CD8-positive, alpha-beta T cell (primary cell): ENCODE measurements at places on chromosomes 7 and 10. TPM values are rescaled to one million over a fixed set of nuclear protein-coding genes. Genes with fewer than 3 reads are reported as not detected.

GRCh38 chr7:4406288-4407058 lies 275.6 kb upstream of the FOXK1 start:
- no peak for DNase-seq

DNA sequence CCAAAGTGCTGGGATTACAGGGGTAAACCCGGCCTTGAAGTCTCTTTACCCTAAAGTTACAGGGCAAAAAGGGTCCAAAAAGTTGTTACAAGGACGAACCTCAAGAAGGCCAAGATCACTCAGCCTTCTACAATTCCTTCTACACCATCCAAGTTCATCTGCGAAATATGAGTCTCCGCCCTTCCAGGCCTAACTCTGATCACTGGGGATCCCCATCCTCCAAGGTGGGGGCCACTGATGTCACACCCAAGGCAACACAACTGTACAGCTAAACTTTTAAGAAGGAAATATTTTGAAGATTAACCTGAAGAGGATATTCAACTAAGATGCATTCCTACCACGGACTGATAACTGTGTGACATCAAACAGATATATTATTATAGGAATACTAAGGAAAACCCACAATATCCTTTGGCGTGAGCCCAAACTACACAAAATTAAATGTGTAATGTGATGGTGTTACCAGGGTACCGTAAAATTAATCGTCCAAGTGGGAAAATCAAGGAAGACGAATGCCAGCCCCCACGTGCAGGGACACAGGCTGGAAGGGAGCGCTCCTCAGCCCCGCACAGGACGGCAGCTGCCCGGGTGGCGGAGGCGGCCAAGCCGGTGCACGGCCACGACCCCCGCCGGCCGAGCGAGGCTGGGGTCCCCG lies 1.0 kb downstream of the PAXIP1 start:
- peak; percentile 42 for DNase-seq

GRCh38 chr7:30464231-30464671 lies 14.3 kb downstream of the NOD1 start:
- no peak for DNase-seq

GRCh38 chr10:992467-992866 lies 4.2 kb downstream of the GTPBP4 start:
- DNase-seq: no peak

GRCh38 chr10:26475386-26475785 lies 37.2 kb downstream of the APBB1IP start:
- DNase-seq: peak; percentile 37

- DNase-seq: no peak
Observed at GRCh38 chr10:88477343-88478085, 105.6 kb downstream of the RNLS start.

DNA sequence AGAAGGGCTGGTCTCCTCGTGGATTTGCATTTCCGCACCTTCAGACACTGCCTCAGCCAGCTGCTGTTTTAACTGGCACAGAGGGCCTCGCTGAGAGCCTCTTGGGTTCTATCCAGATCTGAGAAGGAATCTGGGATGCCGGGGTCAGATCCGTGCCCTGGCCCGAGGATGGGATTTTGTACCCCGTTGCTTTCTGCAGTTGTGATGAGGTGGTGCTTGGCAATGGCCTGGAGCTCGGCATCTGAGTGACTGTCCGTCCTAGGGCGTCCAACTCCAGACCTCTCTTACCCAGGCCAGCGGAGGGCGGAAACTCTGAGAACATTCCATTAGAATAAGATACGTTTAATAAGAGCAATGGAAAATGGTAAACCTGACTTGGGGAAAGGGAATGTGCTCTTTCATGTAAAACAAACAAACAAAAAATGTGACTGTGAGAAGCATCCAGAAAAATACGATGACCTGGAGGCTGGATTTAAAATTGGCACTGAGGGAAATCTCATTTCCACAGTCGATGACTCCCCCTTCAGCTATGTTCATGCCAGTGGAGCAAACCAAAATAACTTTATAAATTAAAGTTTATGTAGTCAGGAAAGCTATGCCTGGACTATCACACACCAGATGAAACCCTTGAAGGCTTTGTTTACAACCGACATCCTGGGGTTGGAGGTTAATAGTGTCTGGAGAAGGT lies 39.6 kb downstream of the GRK5 start:
- DNase-seq: no peak

GRCh38 chr7:65239707-65240352 lies 133.8 kb upstream of the ZNF92 start:
- no peak for DNase-seq

- DNase-seq: no peak
Observed at GRCh38 chr7:16923019-16923418, 41.2 kb upstream of the AGR3 start.

DNA sequence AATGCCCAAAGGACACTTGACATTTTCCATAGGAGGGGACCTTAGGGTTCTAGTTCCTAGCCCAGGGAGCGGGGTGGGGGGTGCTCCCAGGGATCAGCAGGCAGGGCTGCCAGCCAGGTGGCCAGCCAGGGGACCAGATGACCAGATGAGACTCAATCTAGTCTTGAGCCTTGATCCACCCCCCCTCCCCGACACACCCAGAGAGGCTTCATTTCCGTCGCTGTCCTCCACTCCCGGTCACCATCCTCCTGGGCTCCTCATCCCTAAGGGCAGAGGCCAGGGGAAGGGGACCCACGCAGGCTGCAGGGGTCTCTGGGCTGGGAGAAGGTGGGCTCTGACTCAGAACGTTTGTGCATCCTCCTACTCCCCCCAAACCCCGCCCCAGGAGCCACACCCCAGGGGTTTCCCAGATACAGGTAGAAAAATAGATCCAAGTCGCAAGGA lies 1.0 kb downstream of the STX1A start:
- DNase-seq: peak; percentile 51

GRCh38 chr10:74190494-74190893 lies 39.5 kb downstream of the ADK start:
- no peak for DNase-seq

GRCh38 chr10:129966370-129966888 lies 2.4 kb upstream of the EBF3 start:
- no peak for DNase-seq

- DNase-seq: no peak
Observed at GRCh38 chr7:105230486-105230885, 158.2 kb downstream of the SRPK2 start.

DNA sequence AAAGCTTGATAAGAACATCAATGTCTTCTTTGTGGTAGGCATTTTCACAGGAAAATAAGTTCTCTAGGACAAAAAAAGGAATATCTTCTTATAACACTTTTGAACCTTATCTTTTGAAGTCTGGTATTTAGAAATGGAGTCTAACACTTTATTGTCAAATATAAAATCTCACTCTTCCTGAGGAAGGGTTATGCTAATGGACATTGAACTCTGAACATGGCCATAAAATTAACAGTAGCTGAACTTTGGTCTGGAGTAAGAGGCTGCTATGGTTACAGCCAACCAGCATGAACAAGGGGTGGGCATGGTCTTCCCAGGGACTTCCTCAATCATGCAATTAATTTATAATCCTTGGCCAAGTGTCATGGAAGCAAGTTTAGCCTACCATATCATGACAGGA lies at the start of gene CLRN3:
CLRN3 (minus strand) TSS at position 199 of the 400 bp plus-strand sequence; CDS start at position 42, 157 bp downstream.
- no peak for DNase-seq

DNA sequence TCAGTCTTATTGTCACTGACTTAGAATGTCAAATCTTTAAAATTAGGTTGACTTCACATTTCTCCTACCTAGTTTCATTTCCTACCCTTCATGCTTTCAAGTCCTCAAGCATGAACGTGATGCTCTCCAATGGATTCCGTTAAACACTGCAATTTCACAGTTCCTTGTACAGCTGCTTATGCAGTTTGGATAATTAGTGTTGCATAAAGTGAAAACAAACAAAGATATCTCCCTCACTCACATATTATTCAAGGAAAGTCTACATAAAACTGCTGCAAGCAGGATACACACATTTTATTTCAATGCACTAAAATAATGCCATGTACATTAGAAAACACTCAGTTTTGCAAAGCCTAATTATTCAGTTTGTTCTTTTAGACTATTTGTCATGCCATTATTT lies 214.0 kb downstream of the CRPPA start:
- DNase-seq: no peak

GRCh38 chr7:716222-716621 lies 10.3 kb upstream of the DNAAF5 start:
- DNase-seq: no peak

DNA sequence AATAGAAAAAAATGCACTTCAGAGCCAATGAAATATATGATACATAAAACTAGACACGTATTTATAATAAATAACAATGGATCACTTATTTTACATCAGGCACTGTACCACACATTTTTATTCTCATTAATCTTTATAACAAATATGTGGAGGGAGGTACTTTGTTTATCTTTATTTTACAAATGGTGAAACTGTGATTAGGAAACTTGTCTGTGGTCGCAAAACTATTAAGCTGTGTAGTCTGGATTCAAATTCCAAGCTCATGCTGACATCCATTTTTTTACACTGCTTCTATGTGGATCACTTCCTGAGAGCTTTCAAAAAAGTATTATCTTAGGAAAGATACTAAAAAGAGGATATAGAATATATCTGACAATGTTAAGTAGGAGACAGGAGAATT lies 978.6 kb downstream of the SORCS1 start:
- no peak for DNase-seq

GRCh38 chr7:122628651-122629411 lies 70.1 kb downstream of the RNF133 start:
- DNase-seq: no peak

GRCh38 chr7:38428041-38428440 lies 154.6 kb upstream of the TARP start:
- DNase-seq: no peak

- DNase-seq: no peak
Observed at GRCh38 chr7:154530136-154530535, 472.8 kb downstream of the PAXIP1 start.

Gene GBF1
- 26.7 TPM for total RNA-seq

Gene GIMAP2
- 58.4 TPM for total RNA-seq

Gene MYL7
- total RNA-seq: not detected

Gene PLPP4
- not detected for total RNA-seq

Gene SYT15B
- total RNA-seq: 0.08 TPM

Gene OTUD1
- total RNA-seq: 78.9 TPM

Gene NUDT13
- 0.50 TPM for total RNA-seq

Gene ADAM12
- total RNA-seq: 1.9 TPM
